ENCODE measurements at places on chromosomes 4 and X.

DNA sequence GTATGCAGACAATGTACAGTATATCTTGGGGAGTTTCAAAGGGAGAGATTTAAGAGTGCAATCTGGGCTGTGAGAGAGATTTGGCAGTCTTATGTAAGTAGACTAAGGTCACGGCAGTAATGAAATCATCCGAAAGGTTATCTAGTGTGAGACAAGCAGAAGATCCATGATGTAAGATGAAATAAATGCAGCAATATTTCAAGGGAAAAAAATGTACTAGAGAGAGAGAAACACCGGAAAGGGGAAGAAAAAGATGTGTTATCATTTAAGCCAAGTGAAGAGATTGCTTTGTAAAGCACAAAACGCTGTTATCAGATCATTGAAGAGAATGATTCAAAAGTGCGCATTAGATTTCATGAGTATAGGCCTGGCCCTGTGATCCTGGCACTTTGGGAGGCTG is 88.4 kb upstream of the GUCY1A1 start:
- no peak for DNase-seq

DNA sequence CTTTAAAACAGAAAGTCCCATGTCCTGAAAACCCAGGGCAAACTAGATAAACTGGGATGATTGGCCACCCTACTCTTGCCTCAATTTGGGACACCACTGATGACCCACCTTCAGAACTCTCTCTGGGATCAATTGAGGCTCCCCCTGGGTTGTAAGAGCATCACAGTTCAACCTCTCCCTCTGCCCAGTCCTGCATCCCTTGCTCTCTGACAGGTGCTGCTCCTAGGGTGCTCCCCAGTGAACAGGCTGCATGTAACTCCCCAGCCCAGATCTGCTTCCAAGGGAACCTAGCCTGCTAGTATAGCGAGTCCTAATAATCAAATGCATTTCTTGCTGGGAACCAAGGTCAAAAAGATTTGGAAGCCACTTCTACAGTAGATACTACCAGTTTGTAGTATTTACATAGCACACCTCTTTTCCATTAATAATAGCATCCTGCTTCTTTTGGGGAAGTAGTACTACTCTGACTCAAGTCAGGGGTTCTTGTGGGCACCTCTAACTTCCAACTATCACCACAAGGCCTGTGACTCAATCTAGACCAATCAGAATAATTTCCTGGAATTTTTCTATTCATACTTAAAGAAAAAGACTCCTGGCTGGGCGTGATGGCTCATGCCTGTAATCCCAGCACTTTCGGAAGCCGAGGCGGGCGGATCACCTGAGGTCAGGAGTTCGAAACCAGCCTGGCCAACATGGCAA is 42.1 kb upstream of the SPINK2 start:
- peak; percentile 43 for DNase-seq

DNA sequence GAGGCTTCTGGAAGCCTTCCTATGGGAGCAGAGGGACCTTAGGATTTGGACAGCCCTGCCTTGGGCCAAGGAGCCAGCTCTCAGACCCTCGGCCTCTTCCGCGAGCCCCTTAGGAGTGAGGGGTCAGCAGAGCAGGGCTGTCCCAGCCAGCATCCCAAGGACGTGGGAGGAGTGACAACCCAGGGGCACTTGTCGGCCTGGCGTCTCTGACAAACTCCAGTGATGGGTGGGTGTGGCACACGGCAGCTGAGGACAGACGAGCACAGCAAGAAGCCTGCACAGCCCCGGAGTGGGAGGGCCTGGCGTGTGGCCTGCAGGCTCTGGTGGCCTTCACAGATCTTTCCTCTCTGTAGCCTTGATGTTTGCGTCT is 11.6 kb upstream of the TNIP2 start:
- DNase-seq = no peak

DNA sequence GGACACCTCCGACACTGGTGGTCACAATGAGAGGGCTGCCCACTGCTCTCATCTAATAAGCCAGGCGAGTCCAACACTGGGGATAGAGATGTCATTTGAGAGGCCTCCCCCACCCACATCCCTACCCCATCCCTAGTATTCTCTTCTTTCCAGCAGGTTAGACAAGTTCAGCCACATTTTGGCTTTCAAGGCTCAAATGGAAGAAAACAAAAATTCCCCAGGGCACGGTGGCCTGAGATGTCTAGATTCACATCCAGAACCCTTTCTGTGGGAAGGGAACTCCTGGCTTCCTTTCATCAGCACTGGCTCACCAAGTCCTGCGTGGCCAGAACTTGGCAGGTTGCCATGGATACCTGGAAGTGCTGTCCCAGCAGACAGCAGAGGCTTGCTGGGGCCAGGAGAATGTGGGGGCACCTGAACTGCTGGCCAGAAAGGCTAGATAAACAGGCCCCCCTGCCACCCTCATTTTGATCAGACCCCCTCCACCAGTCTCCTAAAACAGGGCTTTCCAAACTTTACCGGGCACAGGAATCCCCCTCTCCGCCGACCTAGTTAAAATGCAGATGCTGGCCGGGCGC is 1.3 kb upstream of the NYX start:
- DNase-seq = no peak

DNA sequence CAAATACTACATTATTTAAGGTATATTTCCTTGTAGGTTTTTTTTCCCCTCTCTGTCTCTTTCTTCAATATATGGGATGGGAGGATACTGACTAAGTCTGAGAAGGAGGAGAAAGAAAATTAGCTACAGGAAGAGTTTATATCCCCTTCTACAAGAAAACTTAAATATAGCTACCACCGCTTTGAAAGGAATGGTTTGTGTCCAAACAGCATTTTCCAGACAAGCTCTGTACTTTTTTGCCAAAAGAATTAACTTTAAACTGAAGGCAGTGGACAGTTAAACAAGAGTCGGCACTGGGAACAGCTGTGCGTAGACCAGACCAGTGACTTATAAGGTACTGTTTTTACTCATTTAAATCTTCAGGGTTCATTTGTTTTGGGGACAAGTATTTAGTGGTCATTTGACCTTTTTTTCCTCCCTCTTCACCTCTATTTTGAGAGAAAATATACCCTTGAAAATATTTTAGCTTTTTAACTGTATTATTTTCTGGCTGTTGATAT is 303.7 kb downstream of the ARHGAP24 start:
- no peak for DNase-seq

DNA sequence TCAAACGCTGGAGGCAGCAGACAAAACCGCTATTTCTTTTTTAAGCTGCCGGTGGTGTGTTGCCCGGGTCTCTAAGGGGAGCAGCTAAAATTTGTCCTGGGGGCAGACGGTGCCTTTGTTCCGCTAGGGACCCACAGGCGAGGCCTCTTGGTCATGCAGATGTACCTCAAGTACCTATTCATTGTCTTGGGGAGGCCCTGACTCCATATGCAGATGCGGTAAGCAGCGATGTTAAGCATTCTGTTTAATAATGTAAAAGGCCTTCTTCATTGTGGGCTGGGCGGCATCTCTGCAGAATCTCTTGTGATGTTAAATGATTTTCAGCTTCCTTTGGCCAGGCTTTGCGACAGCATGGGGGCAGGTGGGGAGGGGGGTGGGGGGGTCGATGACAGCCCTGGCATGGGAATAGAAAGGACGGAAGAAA is 98.9 kb upstream of the PJA1 start:
- DNase-seq = no peak

GRCh38 chrX:108312957-108313356 is 125.3 kb downstream of the COL4A6 start:
- peak; percentile 11 for DNase-seq

DNA sequence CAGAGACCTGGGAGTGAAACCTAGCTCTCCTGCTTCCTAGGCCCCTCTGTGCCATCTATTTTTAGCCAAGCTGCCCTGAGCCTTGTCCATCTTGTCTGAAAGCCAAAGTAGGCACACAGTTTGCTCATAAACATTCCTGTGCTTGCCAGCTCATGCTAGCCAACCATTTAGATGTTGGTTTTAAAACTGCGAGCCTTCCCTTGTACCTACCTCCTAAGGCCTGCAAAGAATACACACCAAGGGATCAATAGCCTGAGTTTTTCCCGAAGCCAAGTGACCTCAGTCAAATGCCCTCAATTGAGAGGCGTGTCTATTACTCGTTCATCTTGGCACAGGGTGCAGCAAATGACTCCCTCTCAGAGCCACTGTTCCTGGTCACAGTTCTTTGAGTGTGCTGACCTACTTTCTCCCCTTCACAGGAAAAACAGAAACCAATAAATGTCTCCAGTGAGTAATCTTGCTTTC is 48.5 kb downstream of the ZCCHC12 start:
- DNase-seq = no peak

DNA sequence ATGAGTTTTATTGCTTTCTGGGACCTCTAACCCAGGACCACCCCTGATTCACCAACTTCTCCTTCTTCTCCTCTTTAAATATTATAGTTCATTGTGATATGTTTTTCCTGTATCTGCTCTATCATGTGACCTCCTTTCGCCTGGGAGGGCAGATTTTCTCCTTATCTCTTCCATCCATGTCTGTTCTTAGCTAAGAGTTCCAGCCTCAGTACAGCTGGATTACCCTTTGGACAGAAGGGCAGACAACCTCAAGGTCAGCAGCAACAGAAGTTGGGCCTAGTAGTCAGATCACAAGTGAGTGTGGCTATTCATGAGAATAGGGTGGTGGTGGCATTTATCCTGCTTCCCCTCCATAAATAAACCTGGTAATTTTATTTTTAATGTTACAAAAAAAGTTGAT is 5.7 kb upstream of the XK start:
- no peak for DNase-seq

- DNase-seq = no peak
Observed at GRCh38 chr4:56692576-56692975, 11.5 kb upstream of the HOPX start.

DNA sequence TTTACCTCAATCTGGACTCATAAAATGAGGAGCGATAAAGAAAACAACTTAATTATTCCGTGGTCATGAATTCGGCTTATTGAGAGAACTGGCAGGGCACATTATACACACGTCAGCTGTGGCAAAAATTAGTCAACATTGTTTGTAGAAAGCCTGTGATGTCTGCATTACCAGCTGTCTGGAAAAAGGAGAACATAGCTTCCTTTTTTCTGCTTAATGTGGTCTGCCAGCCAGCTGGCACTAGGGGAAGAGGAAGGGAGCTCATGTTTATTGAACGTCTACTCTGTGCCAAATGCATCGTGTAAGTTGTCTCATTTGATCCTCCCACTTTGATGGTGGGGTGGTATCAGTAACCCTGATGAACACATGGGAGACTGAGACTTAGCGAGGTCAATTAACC is 367.6 kb downstream of the ARHGAP24 start:
- peak; percentile 92 for DNase-seq

GRCh38 chr4:74368596-74368995 is 3.7 kb downstream of the EREG start:
- no peak for DNase-seq

DNA sequence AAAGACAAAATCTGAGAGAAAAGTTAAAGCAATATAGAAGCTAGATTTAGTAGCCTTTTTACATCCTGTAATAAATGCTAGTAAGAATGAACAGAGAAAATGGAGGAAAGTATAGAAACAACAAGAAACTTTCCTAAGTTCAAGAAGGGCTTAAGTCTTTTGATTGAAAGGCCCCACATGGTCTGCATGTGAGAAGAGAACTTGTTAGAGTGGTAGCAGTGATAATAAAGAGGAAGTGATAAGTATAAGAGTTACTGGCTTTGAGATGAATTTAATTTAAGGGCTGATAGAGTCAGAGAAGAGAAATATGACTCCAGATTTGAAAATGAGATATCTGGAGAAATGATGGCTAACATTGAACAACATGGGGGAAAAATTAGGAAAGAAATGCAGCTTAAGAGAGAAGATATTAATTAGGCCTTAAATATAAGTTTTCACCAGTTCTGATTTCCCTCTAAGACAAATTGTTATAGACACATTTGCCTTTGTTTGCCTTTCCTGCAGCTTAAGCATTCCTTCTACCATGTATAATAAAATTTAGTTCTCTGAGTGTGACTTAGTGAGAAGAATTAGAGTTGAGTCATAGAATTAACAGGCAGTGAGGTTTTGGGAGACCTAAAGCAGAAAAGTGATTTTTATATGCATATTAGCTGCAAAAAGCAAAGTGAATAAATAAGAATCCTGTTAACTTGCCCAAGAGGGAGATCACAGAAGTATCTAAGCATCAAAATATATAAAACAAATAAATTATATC is 18.4 kb downstream of the ZFX start:
- DNase-seq = no peak

GRCh38 chr4:70471897-70472296 is at the start of gene MUC7:
TSS of gene MUC7 (plus strand) at chr4:70472197. CDS start at chr4:70474022, 1,825 bp downstream.
- DNase-seq = no peak

GRCh38 chrX:21645886-21646285 is 12.2 kb downstream of the KLHL34 start:
- no peak for DNase-seq

GRCh38 chr4:10083861-10084641 is 32.5 kb downstream of the WDR1 start:
- no peak for DNase-seq

DNA sequence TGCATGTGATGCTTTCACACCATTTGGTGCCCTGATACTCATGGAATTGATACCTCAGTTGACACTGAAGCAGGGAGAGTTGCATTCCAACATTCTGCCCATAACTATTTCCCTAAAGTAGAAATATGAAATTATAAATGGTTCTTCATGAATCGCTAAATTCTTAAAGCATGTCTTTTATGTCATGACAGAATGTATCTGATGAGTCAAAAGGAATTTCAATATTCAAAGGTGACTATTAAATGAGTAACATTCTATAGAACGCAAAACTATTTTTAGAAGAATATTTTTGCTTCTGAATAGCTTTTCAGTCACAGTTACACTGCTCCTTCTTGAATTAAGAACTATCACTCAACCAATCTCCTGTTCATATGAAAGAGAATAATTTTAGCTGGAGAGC is 152.8 kb downstream of the ADGRA3 start:
- DNase-seq = no peak

DNA sequence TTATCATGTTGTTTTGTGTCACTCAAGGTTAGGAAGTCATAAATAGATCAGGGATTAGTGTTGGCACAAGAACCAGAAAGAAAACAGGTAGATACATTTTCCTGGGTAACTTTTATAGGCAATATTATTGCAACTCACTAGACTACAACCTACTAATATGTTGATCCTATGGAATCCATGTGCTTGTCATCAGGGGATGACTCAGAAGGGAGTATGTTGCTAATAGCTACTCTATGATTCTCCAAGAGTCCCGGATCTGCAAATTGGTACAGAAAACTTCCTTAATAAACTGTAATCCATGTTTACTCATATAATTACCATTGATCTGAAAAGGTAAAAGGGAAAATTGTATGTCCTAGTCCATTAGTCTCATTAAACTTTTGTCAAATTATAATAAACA is 11.7 kb upstream of the GNRHR start:
- DNase-seq = no peak

DNA sequence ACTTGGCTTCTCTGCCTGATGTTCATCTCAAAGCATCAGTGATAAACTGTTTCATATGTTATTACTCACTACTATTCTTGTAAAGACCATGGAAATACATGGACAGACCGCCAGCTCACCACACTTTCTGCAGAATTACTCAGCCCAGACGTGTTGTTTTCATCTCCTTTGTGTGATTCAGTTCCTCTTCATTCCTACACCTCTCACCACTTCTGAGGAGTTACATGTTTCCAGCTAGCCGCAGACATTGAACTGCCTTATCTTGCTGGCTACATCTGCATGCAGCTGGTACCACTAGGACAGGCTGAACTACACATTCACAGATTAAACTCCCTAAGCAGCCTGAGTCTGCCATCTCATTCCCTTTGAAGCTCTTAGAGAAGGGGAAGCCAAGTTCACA is 443.2 kb upstream of the FGF16 start:
- no peak for DNase-seq

GRCh38 chr4:186018261-186018660 is 50.7 kb upstream of the TLR3 start:
- no peak for DNase-seq

All from AML-193 (cell line).